HCT116 (cell line): ENCODE measurements at places on chromosomes 11 and 22. TPM values are rescaled to one million over a fixed set of nuclear protein-coding genes. Genes with fewer than 3 reads are reported as not detected.

DNA sequence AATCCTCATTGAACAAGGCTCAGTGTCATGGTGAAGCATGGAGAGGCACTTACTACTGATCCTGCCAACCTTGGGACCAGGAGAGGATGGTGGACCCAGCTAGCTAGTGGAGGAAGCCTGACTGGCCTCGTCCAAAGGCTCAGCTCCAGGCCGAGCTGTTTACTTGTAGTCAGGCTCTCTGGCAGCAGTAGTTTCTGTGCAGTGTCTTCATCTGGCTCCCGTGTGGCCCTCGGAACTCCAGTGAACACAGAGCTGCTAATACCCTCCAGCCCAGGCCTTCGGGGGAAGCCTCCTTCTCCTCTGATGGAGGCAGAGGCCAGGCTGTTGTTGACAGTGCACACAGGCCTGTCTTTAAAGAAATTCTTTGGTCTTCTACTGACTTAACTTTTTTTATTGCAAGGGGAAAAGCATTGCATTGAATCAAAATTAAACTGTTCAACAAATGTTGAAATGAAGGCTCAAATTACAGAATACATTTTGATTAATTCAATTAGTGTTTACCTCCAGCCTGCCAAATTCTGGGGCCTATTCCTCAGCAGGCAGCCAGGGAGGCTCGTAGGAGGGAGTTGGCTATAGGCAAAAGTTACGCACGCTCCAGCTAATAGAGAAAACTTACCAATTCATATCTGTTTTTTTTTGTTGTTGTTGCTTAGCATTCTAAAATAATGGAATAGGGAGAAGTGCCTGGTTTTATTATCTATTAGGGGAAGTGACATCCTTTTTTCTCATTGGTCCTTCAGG is 18.8 kb downstream of the PPFIBP2 start:
- DNase-seq: no peak

- no peak for DNase-seq
Measured at GRCh38 chr11:64138398-64138797, 27.5 kb downstream of the MACROD1 start.

GRCh38 chr11:65297026-65297672 is 17.5 kb upstream of the CDC42EP2 start:
- no peak for DNase-seq

- no peak for DNase-seq
Measured at GRCh38 chr11:17816232-17816931, 81.8 kb downstream of the KCNC1 start.

GRCh38 chr11:64356498-64357411 is 2.2 kb upstream of the RPS6KA4 start:
- DNase-seq: peak; percentile 80

- no peak for DNase-seq
Measured at GRCh38 chr11:111652184-111652583, 49.9 kb downstream of the SIK2 start.

GRCh38 chr22:25111579-25112517 is 87.8 kb upstream of the CRYBB3 start:
- DNase-seq: no peak

DNA sequence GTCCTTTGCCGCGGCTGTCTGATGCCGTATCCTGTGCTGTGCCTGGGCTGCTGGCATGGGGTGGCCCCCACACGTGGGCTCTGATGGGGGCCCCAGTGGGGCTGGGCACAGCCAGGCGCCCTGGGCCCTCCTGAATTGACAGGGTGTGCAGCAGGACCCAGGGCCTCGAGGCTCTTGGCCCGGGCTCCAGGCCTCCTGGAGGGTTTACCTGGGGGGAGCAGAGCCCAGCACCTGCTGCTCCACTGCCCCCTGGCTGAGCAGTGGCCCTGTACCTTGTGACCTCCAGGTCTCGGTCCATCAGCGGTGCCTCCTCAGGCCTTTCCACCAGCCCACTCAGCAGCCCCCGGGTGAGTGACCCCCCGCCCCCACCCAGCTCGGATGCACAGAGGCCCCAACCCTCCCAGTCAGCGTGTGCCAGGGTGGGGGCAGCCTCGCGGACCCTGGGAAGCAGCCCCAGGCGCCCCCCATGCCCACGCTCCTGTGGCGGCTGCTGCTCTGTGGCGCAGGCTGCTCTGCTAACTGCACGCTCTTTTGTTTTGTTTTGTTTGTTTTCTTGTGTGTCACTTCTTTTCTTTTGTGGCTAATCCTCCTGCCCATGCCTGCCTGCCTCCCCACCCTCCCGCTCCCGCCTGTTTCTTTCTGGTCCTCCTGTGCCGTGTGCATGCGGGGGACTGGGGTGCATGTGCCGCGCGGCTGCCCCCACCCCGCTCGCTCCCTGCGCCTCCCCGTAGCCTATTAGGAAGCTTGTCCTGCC is 36.9 kb downstream of the MOB2 start:
- no peak for DNase-seq

DNA sequence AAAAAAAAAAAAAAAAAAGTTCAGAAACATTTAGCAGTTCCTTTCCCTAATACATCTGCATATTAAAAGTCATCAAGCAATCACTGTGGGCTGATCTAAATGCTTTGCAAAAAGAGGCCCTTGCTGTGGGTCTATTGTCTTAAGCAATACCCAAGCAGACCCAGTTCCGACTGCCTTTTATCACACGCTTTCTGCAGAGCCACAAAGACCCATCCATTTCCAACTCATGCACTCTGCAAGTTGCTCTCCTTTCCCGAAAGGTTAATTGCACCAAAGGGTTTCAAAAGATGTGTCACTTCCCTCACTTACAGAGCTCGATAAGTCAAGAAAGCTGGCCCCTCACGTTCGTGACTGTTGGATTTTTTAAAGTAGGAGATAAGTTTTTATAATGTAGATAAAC is 138.9 kb downstream of the MPPED1 start:
- no peak for DNase-seq

DNA sequence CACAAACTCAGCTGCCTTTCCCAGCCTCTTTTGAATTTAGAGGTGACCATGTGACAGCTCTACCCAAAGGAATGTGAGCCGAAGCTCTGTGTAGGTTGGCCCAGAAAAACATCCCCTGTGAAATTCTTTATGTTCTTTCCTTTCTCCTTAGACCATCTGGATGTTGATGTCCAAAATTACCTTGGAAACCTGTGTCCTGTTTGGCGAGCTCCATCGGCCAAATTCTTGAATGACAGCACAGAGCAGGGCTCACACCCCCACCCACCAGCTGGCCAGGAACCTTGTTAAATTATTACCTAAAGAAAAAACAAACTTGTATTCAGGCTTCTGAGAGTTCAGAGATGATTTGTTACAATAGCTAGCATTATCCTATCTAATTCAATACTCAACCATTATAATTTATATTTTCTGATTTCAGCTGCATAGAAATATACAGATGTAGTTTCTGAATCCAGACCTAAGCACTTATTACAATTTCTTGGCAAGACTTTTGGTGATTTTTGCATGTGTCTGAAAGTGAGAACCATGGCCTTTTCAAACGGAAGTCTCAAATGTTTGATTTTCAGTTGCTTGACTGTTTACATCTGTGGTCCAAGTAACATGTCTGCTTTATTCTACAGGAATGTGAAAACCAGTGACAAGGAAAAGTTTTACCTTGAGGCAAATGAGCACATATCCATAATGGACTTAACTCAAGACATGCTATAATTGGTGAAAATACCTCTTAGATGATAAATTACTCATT is 554.2 kb downstream of the NTM start:
- no peak for DNase-seq

DNA sequence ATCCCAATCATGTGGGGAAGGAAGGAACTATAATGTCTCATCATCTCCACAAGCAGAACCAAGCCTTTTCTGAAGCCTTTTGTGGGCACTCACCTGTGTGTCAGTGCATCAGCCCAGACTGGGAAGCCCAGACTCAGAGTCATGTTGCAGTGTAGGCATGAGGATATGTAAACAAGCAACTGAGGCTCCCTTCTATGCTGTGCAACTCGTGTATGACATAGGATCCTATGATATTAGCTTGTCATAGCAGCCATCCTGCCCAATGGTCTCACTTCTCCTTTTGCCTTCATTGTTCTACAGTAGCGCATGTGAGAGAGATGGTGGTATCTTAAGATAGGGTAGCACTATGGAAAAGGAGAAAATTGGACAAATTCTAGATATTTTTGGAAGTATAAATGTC is 103.4 kb upstream of the OLFML1 start:
- DNase-seq: no peak

GRCh38 chr22:24833881-24834495 is 28.0 kb downstream of the SGSM1 start:
- no peak for DNase-seq

GRCh38 chr22:23138584-23139435 is 3.0 kb downstream of the RSPH14 start:
- no peak for DNase-seq

DNA sequence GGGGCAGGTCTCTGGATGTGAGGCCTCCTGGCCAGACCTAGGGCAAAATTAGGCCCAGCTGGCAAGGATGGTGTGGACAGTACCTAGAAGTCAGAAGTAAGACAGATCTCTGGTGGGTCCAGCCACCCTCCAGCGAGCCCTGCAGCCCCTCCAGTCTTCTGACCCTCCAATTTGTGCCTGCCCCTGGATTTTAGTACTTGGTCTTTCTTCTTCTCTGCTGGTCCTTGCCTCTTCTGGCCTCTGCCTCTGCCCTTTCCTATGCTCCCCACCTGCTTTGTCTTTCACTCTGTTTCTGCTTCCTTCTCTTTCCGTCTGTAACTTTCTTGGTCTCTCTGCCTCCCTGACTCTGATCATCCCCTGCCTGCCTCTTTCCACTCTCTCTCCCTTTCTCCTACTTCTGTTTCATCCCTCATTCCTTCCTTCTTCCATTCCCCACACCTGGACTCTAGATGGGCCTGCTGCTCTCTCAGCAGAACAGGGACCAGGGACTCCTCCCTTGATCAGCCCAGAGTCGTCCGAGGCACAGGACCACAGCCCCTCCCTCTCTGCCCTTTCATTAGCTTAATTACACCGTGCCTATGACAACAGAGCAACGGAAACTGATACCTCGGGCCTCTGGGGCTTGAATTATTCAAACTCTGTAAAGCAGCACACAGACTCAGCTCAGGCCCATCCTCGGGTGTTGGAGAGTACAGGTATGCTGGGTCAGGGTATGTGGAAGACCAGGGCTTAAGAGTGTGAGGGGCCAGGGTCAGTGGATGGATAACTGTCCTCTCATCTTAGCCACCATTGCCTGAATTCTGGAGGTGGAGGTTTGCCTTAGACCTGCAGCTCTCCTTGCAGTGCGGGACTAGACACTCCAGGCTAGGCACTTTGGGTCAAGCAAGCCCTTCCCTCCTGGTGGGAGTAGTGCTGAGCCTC is at the start of gene CHRNA10:
Gene CHRNA10, minus strand, starts transcription at position 51 of the 921 bp plus-strand sequence. CDS start 72 bp downstream, outside the sequence.
- no peak for DNase-seq

- DNase-seq: no peak
Measured at GRCh38 chr11:30317030-30317429, 5.9 kb upstream of the ARL14EP start.

DNA sequence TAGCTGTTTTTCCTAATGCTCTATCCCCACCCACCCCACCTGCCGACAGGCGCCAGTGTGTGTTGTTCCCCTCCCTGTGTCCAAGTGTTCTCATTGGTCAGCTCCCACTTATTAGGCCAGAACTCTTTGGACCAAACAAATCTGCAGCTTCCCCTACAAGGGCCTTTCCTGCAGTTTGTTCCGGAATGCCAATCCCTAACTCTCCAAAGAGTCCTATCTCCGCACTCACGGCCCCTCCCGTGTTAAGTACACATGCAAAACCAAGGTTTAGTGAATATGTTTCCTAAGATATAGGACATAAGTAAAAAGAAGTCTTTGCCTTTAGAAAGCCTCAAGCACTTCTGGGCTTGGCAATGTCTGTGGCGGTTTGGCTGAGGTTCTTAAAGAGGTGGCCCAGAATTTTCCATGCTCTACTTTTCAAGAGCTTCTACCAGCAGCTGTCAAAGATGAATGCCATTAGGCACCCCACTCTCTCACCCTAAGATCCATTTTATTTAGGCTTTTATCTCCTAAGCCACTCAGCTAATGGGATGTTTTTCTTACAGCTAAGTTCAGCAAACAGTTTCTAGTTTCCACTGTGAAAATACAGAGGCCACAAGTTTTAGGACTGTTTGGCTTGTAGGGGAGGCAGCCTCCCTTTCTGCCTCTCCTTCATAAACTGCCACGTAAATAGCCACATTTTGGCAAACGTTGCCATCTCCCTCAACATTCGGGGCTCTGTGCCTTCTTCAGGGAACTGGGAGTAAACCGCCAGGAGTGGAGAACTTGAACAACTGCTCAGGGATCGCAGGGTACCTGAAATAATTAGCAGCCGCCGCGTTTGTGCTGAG is 1.6 kb downstream of the CD59 start:
- DNase-seq: no peak

- peak; percentile 21 for DNase-seq
Measured at GRCh38 chr22:25362215-25362882, 142.9 kb downstream of the CRYBB2 start.

DNA sequence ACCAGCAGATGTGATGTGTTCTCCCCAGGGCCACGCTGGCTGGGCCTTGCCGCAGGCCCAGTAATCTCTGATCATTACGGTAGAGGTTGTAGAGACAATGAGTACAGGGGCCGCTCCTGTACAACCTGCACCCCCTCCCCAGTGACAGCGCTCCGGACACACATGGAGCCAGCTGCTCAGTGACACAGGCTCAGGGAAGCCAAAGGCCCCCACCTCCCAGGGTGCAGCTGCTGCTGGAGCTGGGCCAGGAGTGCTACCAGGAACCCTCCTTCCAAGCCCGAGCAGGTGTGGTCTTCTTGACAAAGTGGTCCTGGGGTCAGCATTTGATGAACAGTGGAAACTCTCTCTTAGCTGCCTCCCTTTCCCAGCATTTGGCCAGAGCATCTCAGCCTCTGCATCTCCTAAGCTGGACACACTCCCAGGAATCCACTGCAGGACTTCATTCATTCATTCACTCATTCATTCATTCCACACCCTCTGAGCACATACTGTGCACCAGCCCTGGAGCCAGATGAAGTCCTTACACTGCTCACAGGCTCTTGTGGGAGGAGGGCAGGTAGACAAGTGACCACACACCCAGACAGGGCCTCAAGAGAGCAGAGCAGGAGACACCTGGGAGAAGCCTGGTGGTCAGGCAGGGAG is 49.6 kb upstream of the MPEG1 start:
- no peak for DNase-seq

- DNase-seq: no peak
Measured at GRCh38 chr11:100680070-100680469, 7.0 kb upstream of the ARHGAP42 start.

DNA sequence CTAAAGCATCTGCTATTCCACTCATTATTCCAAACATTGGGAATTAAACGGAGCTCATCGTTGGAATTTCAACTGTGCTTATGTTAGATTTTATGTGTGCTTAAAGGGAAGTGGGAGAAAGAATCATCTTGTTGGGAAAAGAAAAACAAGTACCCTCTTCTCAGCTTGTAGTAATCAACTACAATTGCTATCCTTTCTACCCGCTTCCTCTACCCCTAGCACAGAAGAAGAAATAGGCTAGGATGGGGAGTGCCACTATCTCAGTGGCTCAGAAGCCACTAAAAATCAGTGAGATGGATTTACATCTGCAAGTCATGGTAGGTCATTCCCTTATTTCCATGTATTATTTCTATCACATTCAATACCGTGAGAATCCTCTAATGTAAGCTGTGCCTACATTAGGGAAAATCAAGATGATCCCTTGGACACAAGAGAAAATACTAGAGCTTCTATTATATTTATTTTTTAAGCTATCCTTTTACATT is 97.9 kb upstream of the CD44 start:
- no peak for DNase-seq

- DNase-seq: no peak
Measured at GRCh38 chr11:123483466-123483865, 53.4 kb downstream of the GRAMD1B start.

SPON1 gene
- 0.17 TPM for total RNA-seq

CNGA4 gene
- total RNA-seq: 0.27 TPM

GALNT18 gene
- 19.9 TPM for total RNA-seq

TM7SF2 gene
- 52.9 TPM for total RNA-seq

MRGPRX4 gene
- total RNA-seq: not detected

PDGFD gene
- 0.34 TPM for total RNA-seq

C11orf86 gene
- 0.25 TPM for total RNA-seq

HORMAD2 gene
- total RNA-seq: not detected

VWCE gene
- total RNA-seq: 2.5 TPM

TMEM86A gene
- 2.0 TPM for total RNA-seq
